Spinal cord (tissue), 10 donors: ENCODE measurements at places on chromosomes 7 and 10. TPM values are rescaled to one million over a fixed set of nuclear protein-coding genes. Genes with fewer than 3 reads are reported as not detected.

DNA sequence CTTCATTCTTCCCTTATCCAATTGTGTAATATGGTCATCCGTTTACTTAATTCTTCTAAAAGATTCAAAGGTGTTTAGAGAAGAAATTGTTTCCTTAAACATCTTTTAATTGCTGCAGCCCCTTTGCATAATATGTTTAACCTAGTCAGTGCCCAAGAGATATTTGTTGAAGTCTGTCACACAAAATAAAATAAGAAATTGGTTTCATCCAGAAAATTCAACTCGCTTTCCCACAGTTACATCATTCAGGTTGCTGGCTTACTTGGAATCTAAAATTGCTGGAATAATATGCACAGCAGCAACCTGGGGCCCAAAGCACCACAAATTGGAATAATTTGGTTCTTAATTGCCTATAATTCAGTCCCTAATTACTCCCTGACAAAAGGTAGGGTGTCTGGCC, 155.1 kb upstream of the ETV1 start:
- no peak for DNase-seq

DNA sequence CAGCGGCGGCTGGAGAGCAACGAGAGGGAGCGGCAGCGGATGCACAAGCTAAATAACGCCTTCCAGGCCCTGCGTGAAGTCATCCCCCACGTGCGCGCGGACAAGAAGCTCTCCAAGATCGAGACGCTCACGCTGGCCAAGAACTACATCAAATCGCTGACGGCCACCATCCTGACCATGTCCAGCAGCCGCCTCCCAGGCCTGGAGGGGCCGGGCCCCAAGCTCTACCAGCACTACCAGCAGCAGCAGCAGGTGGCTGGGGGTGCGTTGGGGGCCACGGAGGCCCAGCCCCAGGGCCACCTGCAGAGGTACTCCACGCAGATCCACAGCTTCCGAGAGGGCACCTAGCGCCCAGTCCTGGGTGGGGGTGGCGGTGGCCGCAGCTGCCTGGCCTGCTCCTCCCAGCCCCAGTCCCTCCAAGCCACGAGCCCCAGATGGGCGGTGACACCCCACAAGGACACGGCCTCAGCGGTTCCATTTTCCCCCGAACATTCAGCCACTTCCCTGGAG, 1.3 kb downstream of the BHLHA15 start:
- no peak for DNase-seq

DNA sequence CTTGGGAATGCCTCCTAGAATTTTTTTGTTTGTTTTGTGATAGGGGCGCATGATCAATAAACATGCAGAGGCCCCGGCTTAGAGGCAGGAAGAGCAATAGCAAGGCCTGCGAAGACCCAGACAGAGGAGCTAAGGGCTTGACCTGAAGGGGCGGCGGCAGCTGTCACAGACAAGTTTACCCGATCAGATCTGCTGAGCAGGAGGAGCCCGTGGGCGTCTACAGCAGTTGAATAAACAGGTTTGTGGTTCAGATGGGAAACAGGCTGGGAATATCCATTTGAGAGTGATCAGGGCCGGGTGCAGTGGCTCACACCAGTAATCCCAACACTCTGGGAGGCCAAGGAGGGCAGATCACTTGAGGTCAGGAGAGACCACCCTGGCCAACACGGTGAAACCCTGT, 126.0 kb upstream of the CALN1 start:
- no peak for DNase-seq

DNA sequence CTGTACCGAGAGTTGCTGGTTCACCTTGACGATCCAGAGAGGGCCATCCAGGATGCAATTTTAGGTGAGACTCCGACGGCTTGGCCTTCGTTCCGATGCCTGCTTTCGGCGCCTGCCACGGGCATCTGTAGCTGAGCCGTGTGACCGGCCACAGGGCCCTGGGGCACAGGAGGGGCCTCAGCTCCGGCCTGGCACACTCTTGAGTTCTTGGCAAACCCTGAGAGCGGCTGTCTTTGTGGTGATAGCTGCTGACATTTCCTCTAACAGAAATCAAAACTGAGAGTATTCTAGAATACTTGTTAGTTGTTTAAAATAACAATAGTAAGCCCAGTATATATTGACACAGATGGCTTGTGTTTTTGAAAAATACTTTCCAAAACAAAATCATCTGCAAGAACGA, 52.2 kb upstream of the SUN1 start:
- DNase-seq, result peak; percentile 63

GRCh38 chr7:88071994-88072714, 138.1 kb downstream of the ADAM22 start:
- DNase-seq, result no peak

DNA sequence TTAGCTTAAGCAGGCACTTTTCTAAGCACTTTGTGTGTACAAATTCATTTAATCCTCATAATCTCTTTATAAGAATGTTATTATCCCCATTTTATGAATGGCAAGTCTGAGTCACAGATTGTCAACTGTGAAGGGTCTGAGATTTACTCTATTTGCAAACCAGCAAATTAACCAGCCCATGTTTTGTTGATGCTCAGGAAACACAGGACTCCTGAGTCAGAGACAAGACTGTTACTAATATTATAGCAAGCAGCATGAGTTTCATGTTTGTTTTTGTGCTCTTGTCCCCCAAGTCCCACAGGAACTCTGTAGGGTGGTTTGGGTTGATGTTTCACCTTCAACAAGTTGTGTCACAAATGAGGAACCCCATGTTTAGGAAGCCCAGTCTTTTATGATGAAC, 182.0 kb upstream of the PPP1R3A start:
- DNase-seq, result no peak

Gene WEE2
- total RNA-seq, result 0.22 TPM

Gene MORN4
- total RNA-seq, result 19.2 TPM

Gene NACAD
- total RNA-seq, result 14.1 TPM
